ENCODE measurements at places on chromosomes 2 and 18.

- DNase-seq, result no peak
Measured at GRCh38 chr2:37869771-37870170, 55.3 kb upstream of the RMDN2 start.

DNA sequence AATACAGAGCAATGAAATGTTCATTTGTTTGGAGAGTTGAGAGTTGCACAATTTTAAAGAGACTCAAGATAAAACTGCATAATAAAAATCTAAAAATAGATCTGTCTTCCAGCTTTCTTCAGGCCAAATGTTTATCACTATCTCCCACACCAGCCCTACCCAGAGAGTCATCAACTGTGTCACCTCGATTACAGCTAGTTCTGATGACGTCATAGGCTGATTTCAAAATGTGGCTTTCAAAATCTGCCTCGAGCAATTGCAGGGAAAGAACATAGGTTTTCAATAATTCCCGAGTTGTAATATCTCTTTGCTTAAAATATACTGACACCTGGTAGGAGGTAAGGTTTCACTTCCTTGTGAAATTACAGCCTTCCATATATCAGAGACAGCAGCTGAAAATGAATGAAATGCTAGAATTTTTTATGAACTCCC is 677.6 kb upstream of the ID2 start:
- DNase-seq, result peak; percentile 59

DNA sequence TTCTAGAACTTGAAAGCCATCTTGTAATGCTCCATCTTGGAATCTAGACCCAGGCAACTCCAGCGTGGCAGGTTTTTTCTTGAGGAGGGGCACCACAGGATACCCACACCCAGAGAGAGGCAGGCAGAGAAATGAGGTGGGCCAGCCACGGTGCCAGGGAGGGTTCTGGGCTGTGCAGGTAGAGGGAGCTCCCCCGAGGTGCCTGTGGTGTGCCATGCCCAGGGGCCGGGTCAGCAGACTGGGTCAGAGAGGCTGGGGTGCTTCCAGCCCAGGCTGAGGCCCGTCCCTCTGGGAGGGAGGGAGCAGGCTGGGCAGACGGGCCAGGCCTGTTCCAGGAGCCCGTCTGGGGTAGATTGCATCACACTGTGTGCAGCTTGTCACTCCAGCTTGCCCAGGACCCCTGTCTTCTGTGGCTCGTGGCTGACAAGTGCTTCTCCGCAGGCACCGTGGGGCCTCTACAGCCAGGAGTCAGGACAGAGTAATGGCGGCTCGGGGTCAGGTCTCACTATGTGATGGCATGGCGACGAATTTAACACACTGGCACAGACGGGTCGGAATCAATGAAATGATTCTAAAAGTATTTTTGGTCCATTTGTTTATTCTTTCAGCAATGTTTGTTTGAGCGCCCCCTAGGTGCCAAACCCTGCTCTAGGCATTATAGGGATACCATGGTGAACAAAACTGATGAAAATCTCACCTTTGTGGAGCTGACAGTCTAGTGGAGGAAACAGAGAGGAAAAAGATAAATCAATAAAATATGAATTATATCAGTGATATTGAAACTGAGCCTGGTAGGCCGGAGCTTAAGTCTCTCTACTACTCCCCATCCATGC is 144.0 kb downstream of the ACOXL start:
- DNase-seq, result no peak

GRCh38 chr2:224025874-224026273 is 13.2 kb downstream of the SERPINE2 start:
- no peak for DNase-seq

- no peak for DNase-seq
Measured at GRCh38 chr2:28613633-28614501, 118.0 kb downstream of the PLB1 start.

GRCh38 chr2:120473522-120474271 is 127.8 kb downstream of the INHBB start:
- no peak for DNase-seq

- no peak for DNase-seq
Measured at GRCh38 chr2:44954447-44954888, 13.0 kb downstream of the SIX3 start.

DNA sequence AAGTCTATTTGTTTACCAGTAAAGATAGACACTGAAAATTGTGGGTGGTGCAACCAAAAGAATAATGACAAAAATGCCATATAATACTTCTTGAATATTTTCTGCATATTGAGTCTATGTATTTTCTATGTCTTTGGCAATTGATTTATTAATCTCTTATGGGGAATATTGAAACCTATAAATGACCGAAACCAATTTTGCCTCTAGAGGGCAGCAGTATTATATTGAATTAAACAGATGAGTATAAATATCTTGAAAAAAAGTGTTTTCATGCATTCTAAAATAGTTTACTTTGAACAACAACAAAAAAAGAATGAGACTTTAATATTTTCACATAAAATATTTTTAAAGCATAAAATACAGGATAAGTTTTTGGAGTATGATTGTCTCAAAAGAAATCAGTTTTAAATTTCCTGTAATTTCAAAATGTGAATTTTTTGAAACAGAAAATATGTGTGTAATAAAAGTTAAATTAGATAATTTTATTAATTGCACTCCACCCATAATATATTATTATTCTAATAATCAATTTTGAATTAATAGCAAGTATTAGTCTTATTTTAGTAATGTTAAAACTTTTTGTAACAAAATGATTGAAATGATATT is 49.9 kb upstream of the CALCRL start:
- no peak for DNase-seq

- DNase-seq, result no peak
Measured at GRCh38 chr2:190563646-190564045, 29.1 kb upstream of the NEMP2 start.

DNA sequence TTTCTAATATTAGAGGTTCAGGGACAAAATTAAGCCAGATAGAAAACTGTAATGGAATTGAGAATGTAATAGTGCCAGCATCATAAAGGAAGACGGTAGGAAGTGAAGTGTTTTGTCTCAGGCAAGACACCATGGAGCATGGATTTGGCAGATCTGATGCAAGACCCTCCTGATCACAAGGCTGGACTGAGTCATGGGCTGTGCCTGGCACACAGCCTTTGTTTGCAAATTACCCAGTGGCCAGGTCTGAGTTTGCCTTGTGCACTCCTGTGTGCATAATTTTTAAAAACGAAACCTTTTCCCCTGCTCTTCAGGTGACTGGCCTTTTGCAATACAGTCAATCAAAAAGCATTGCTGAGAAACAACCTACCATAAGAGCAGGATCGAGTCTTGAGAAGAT is 2.0 kb upstream of the UPP2 start:
- no peak for DNase-seq

GRCh38 chr2:128292599-128293425 is 25.9 kb downstream of the HS6ST1 start:
- no peak for DNase-seq

- no peak for DNase-seq
Measured at GRCh38 chr18:60755134-60755533, 382.6 kb upstream of the MC4R start.

GRCh38 chr2:187422282-187422681 is 25.8 kb downstream of the CALCRL start:
- DNase-seq, result no peak

- no peak for DNase-seq
Measured at GRCh38 chr2:226887940-226888339, 52.1 kb downstream of the RHBDD1 start.

- no peak for DNase-seq
Measured at GRCh38 chr2:33488715-33489540, 12.5 kb downstream of the RASGRP3 start.

- DNase-seq, result no peak
Measured at GRCh38 chr2:49831698-49832367, 677.5 kb upstream of the FSHR start.

DNA sequence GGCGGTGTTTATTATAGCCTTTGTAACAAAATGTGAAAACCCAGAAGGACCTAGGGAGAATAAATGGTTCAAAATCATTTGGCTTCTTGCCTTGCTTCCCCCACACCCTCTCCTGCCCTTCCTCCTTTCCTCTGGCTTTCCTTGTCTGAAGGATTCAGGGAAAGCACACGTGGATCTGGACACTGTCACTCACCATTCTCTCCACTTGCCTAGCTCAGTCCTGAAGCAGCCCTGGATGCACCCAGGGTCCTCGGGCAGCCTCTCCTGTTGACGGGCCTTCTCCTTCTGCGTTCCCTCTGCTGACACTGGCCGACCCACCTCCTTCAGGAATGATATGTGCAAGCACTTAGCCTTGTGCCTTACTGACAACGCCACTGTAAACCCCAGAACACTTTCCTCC is 68.4 kb downstream of the FAM210A start:
- DNase-seq, result no peak

DNA sequence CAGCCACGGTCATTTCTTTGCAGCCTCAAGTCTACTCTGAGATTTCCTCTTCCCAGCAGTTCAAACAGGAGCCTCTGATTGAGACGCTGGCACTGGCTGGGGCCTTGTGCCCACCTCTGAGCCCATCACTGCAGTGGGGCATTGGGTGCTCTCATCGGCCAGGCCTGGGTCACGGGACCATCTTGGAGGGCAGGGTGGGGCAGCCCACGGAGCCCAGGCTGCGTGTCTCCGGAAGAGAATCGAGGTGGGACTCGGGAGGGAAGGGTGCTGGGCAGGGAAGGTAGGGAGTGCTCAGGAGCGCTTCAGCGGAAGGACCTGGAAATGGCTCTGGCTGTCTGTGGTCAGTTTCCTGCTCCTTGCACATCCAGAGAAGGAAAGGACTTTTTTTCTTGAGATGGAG is 82.4 kb downstream of the RTP5 start:
- no peak for DNase-seq

- DNase-seq, result no peak
Measured at GRCh38 chr2:240611601-240612210, 13.6 kb upstream of the GPR35 start.

DNA sequence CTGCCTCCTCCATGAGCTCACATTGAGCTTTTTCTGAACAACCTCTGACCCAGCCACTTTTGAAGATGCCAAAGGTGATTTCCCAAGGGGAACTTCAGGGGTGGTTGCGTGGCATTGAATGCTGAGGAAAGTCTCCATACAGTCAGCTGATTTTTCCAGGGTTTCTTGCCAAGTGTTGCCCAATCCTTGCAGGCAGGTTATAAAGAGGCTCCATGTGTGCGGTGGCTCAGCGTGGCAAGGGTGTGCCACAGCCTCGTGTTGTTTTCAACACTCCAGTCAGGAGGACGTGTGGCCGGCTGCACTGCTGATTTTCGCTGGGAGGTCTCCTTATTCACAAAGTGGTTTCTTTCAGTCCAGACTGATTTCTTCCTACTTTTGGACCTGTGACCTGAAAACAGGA is 81.4 kb upstream of the GATA6 start:
- no peak for DNase-seq

DNA sequence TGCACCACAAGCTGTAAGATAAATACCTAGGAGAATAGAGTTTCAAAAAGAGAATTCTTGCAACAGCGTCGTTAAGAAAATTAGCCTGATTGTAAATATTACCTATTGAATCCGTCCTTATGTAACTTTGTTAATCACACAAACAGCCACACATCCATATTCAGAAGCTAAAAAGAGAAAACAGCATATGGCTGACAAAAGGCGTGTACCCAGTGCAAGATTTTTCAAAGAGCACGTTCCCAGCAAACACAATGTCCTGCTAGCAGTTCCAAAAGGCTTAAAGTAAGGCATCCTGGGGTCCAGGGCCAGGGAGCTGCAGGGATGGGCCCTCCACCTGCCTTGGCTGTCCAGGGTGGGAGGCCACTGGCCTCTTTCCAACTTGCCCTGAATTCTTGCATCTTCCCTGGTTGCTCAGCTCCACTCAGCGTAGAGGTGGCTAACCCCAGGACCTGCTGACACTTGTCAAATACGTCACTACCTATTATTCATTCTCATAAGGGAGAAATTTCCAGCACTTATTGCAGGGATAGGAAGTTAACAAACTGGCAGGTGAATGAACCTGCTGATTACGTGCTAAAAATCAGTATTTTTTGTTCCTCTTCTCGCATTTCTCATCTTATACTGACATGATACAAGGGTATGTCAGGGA is 102.1 kb upstream of the NEDD4L start:
- no peak for DNase-seq

GRCh38 chr2:19035238-19035637 is 323.2 kb downstream of the OSR1 start:
- peak; percentile 47 for DNase-seq

DNA sequence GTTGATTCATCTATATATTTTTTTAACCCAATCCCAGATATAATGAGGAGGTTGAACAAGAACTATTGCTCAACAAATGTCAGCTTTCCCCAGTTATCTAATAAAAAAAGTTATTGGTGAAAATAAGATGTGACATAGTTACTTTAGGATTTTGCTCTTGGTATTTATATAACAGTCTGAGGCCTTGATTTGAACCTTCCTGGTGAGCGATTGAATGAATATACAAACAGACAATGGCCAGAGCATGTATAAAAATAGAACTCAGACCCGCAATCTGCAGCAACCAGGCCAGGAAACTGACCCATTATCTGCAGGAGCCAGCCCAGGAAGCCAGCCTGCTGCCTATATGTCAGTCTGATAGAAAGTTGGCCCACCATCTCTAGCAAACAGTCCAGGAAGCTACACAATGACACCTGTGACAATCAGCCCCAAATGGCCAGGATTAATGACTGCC is 81.6 kb downstream of the HS6ST1 start:
- no peak for DNase-seq

DNA sequence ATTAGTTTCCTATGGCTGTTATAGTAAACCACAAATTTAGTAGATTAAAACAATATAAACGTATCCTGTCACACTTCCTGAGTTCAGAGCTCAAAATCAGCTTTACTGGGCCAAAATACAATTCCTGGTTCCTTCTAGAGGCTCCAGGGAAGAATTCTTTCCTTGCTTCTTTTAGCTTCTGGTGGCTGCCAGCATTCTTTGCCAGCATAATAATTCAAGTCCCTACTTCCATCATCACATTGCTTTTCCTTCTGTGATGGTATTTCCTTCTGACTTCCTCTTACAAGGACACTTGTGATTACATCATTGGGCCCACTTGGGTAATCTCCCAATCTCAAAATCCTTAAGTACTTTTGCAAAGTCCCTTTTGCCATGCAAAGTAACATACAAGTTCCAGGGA is 40.6 kb downstream of the MOB4 start:
- no peak for DNase-seq

GRCh38 chr2:197254776-197255530 is 55.6 kb downstream of the ANKRD44 start:
- no peak for DNase-seq

DNA sequence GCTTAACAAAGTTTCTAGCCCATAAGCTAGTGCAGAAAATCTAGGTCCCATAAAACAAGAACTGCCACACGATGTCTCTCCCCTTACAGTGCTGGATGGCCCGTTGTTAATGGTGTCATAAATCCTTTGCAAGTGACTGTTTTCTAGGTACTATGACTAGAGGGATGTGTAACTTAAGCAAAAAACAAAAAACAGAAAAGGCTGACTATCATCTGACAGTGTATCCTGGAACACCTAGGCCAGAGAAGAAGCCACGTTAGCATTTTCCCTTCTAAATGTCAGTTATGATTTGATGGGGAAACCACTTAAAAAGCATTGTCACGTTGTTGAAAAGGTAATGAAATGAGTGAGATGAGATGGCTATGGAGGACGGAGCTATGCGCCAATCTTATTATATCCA is 2.4 kb downstream of the CASP8 start:
- DNase-seq, result no peak

- DNase-seq, result no peak
Measured at GRCh38 chr2:120861576-120862191, 126.0 kb downstream of the GLI2 start.

GRCh38 chr2:207311316-207312005 is 145.7 kb upstream of the KLF7 start:
- DNase-seq, result peak; percentile 69
